ENCODE measurements at places on chromosomes 4 and X.

GRCh38 chrX:31136144-31136611 lies 64.3 kb upstream of the FTHL17 start:
- no peak for DNase-seq

DNA sequence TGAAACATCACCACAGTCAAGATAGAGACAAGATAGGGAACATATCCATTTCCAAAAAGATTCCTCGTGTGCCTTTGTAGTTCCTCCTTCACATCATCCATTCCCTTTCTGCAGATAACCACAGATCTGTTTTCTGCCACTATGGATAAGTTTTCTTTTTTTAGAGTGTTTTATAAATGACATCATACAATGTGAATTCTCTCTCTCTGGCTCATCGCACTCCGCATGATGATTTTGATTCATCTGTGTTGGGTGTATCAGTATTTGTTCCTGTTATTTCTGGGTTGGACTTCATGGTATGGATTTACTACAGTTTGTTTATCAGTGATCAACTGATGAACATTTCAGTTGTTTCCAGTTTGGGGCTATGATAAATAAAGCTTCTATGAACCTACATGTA lies 23.2 kb upstream of the ANXA3 start:
- DNase-seq: peak; percentile 64

DNA sequence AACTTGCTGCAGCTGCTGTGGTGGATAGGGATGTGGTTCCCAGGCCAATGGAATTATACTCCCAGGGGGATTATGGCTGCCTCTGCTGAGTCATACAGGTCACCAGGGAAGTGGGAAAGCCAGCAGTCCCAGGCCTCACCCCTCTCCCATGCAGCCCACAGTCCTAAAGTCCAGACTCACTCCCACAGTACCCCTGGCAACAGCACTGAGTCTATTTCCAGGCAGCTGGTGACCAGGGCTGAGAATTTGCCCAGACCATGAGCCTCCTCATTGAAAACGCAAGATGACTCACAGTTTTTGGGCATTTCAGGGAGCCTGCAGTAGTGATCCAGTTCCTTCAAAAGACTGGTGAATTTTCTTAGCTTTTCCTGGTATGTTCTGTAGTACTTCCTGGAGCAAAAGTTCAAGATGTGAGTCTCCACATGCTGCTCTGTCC lies 137.6 kb downstream of the NPNT start:
- peak; percentile 69 for DNase-seq

DNA sequence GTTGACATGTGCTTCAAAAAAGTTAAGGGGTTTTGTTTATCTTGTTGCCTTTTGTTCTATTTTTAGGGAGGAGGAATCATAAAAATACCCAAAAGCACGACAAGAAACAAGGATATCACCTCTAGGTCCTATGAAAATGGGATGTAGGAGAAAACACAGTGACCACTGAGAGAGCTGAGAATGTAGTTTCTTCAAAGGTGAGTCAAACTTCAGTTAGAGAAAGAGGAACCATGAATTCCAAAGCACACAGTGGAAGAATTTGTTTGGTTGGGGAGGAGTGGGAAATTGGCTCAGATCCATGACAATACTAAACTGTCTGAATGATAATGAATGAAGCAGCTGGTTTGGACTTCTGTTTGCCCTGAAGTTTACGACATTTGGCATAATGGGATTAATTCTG lies 19.1 kb upstream of the FRYL start:
- peak; percentile 38 for DNase-seq

- peak; percentile 58 for DNase-seq
Measured at GRCh38 chr4:72568959-72569718, at the start of gene ADAMTS3. Gene ADAMTS3, minus strand, starts transcription at chr4:72569221. Its CDS starts 459 bp downstream, at chr4:72568762.

GRCh38 chr4:105171912-105172311 lies 25.2 kb downstream of the TET2 start:
- DNase-seq: no peak

- peak; percentile 51 for DNase-seq
Measured at GRCh38 chr4:26719954-26720552, 136.2 kb downstream of the TBC1D19 start.

DNA sequence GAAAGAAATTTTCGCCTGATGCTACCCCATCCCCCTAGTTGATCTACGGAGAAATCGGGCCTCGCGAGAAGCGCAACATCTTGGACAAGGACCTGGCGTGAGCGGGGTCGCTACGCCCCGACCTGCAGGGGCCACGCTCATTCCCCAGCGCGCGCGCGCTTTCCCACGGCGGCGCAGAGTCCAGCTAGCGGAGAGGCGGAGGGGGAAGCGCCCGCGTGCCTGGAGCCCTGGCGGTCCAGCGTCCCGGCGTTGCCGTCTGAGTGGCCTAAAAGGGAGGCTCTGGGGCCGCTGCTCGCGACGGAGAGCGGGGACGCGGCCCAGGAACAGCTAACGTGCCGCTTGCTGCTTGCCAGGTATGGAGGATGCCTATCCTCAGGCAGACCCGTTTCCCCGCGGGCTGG lies 6.0 kb upstream of the SOX3 start:
- no peak for DNase-seq

DNA sequence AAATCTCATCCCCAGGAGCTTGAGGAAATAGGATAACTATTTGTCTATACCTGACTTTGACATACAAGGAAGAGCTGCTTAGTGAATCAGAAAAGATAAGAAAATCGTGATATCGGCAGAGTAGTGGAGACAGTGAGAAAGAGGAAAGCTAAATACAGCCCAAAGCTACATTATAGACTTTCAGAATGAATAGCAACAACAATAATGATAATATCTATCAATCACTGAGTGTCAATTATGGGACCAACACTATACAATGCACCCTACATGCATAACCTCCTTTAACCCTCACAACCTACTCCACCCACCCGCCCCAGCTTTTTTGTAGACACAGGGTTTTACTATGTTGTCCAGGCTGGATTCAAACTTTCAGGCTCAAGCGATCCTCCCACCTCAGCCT lies 205.1 kb downstream of the PPP3CA start:
- no peak for DNase-seq

- no peak for DNase-seq
Measured at GRCh38 chr4:121200795-121201472, 36.8 kb upstream of the TNIP3 start.

DNA sequence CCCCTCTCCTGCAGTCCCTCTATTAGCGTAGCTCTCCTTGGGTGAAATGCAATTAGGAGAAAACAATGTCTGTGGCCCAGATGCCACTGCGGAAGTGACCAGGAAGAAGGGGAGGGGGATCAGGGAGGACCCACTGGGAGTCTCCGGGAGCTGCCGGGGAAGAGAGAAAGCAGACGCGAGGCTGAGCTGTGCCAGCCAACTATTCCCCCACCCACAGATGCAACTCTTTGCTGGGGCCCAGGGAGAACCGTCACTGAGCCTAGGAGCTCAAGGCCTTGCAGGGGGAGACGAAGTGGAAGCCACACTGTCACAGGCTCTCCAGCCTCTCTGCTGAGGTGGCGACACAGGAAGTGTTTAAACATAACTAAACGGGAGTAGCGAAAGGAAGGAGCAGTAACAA lies 149.2 kb downstream of the BCOR start:
- DNase-seq: no peak

DNA sequence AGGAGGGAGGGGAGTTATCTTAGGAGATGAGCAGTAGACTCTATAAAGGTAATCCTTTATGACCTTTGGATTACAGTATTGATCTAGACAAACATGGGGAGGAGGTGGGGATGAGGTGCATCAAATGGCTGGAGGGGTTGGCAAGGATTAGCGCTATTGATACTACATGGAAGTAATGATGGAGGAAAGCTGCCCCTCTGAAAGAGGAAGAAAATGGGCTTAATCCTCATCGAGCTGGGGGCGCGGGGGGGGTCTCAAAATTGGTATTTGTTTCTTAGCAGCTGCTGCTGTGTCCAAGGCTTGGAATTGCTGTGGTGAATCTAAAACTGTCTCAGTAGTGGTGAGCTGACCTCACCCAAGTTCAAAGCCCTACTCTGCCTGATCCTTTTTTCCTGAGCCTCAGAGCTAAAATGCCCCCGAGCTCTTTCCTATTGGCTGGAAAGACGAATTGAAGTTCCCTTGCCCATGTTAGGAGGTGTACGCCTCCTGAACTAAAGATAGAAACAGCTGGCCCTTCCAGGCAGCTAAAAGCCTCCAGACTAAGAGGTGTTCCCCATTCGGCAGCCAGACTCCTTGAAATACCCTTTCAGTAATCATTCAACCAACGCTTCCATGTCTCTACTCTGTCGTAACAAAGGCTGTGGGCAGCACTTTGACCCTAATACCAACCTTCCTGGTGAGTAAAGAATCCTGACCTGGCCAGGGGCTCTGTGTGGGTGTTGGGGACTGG lies at the start of gene ITGB1BP2:
Gene ITGB1BP2 (plus strand): TSS at position 556 of the 730 bp plus-strand sequence. CDS start 57 bp downstream, at position 613.
- DNase-seq: peak; percentile 85

GRCh38 chr4:88005946-88006345 lies 1.5 kb upstream of the PKD2 start:
- no peak for DNase-seq

DNA sequence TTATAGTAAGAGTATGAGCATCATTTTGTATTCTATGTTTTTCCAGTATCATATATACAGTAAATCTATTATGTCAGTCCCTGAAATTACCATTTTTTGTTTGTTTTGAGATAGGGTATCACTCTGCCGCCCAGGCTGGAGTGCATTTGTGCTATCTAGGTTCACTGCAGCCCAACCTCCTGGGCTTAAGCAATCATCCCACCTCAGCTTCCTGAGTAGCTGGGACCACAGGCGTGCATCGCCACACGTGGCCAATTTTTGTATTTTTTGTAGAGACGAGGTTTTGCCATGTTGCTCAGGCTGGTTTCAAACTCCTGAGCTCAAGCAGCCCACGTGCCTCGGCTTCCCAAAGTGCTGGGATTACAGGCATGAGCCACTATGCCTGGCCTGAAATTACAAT lies 85.6 kb downstream of the ZNF330 start:
- DNase-seq: no peak

GRCh38 chrX:84335121-84335520 lies 147.1 kb upstream of the RPS6KA6 start:
- no peak for DNase-seq

- peak; percentile 96 for DNase-seq
Measured at GRCh38 chr4:169383724-169384123, 113.0 kb upstream of the SH3RF1 start.

GRCh38 chrX:37745835-37746217 lies 34.0 kb upstream of the CYBB start:
- no peak for DNase-seq

GRCh38 chr4:16492872-16493271 lies 266.6 kb upstream of the TAPT1 start:
- no peak for DNase-seq

DNA sequence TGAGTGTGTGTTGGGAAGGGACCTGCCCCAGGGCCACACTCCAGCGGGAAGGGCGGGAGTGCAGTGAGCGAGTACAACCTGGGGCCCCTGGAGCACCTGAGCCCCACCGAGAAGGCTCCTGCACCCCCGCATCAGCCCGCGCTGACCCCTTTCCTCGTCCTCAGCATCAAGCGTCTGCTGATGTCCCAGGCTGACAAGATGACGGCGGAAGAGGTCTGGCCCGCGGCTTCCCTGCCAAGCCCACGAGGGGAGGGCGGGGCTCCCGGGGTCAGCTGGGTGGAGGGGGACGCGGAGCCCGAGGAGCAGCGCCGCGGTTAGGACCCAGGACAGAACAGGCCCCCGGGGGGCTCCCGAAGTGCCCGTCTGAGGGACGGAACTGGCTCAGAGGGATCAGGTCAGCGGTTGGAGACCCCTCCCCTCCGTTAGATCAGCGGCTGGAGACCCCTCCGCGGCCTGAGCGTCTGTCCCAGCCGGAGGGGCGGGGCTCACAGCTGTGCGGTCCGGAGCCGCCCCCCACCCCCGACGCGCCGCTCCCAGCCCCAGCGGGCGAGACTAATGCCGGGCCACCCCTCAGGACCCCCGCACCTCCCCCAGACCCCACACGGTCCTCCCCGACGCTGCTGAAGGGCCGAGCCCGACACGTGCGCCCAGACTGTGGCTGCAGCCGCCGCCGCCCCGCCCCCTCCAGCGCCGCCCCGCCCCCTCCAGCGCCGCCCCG lies 6.7 kb downstream of the MYL5 start:
- DNase-seq: peak; percentile 52

DNA sequence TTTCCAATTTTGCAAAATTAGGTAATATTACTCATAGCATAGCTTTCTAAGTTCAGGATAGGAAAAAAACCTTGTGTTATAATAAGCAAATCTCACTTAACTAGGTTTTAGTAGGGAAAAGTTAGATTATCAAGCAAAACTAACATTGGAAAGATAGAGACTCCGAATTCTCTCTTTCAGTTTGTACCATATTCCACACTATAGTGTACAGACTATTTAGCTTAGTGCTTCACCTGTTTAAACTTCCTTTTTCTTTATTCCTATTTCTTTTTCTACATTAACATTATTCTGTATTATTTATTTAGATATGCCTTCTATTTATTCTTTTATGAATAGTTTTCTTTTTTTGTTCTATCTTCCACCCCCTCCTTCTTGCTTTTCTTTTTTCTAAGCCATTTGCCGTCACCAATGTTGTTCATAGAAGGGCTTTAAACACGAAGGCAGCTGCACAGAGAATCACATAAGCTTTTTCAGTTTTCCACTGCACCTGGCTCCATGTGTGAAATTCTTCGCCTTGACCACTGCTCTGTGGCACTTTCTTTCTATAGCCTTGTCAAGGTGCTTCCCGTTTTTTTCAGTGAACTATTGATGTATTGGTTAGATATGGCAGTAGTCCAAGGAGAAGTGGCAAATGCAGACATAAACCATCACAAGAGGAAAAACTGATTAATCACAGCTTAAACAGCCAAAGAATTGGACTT lies 8.5 kb downstream of the PCDH10 start:
- no peak for DNase-seq

DNA sequence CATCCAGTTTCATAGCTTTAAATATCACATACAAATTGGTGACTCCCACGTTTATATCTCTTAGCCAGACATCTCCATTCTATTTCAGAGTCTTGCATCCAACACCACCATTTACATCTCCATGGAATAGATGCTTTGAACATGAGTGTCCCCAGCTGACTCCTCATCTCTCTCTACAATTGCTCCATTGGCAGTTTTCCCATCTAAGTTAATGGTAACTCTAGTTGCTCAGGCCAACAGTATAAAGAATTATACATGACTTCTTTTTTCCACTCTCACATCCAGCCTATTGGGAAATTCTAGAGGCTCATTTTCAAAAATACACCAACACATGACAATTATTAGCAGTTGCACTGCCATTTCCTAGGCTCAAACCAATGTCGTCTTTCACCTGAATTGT lies 388.2 kb downstream of the STIM2 start:
- DNase-seq: peak; percentile 89

DNA sequence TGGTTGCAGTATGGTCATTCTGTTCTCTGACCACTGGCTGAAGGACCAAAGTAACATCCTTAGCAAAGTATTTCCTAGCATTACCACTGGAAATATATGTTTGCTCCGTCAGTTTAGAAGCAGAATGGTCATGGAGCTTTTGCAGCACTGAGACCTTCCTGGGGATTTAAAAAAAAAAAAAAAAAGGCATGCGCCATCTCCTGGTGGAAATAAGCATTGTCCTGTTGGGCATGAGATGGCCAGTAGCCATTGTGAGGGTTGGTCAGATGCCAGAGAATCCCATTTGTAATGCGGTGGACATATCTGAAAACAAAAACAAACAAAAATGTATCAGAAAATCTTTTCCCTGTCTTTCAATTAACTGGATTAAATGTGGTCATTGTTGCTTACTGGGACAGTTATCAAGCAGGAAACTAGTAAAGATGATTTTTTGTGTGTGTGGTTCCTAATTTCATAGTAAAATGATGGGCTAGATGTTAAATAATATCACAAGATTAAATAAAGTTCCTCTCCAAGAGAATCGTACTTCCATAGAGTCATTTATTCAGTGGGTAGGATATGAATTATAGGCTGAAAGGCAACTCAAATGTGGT lies 139.6 kb downstream of the SOWAHB start:
- DNase-seq: peak; percentile 89

GRCh38 chrX:3950373-3950772 lies 236.9 kb upstream of the PRKX start:
- no peak for DNase-seq

GRCh38 chrX:130263016-130263415 lies 5.7 kb downstream of the ZNF280C start:
- DNase-seq: peak; percentile 35
